ENCODE measurements at places on chromosomes 7 and 10. TPM values are rescaled to one million over a fixed set of nuclear protein-coding genes. Genes with fewer than 3 reads are reported as not detected.

Gene IRF5
- 5.6 TPM for total RNA-seq

Gene PDLIM1
- 161 TPM for total RNA-seq

Gene OR9A2
- total RNA-seq = not detected

Gene RET
- 6.1 TPM for total RNA-seq

Gene NEURL1
- 0.39 TPM for total RNA-seq

Gene FRMPD2
- total RNA-seq = 6.0 TPM

Gene VWA2
- 0.21 TPM for total RNA-seq

Gene MYL10
- not detected for total RNA-seq

Gene SPDYE8
- total RNA-seq = not detected

Gene PRKCQ
- total RNA-seq = 0.34 TPM

- no peak for DNase-seq
These were observed 58.3 kb downstream of the MALSU1 start for GRCh38 chr7:23357190-23358093.

GRCh38 chr10:129653861-129654260 lies 186.8 kb downstream of the MGMT start:
- DNase-seq = no peak

- DNase-seq = no peak
These were observed 6.8 kb downstream of the HSPA14 start for GRCh38 chr10:14844948-14845347.

DNA sequence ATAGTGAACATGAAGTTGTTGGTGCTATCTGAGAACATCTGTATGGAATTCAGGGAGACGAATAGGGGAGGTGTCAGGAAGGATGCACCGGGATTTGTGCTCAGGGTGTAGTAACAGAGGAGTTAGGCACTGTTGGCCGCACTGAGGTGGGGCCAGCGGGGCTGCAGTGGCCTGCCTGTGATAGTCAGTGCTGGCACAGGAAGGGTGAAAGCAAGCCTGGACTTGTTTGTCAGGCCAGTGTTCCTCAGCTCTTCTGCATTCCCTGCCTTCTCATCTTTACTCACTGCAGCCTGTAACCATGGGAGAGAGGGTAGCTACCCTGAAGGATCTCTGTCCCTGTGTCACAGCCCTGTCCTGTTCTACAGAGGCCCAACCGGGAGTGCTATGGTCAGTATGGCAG lies 81.3 kb downstream of the SH2D4B start:
- DNase-seq = no peak

DNA sequence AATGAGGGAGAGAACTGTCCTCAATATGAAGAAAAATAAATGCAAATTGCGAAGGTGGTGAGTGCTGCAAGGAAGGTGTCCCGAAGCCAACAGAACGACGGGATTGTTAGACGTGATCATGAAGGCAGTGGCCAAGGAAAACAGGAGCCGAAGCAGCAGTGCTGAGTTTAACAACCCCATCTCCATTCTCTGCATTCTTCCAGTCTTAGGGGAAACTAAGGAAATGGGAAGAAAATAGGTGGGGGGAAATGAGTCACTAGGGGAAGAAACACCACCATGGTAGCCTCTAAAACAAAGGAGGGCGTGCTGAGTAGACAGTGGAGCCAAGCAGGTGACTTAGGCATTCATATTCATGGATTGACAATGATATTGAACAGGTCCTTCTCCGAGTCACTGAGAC lies 192.2 kb upstream of the AKR1E2 start:
- no peak for DNase-seq

DNA sequence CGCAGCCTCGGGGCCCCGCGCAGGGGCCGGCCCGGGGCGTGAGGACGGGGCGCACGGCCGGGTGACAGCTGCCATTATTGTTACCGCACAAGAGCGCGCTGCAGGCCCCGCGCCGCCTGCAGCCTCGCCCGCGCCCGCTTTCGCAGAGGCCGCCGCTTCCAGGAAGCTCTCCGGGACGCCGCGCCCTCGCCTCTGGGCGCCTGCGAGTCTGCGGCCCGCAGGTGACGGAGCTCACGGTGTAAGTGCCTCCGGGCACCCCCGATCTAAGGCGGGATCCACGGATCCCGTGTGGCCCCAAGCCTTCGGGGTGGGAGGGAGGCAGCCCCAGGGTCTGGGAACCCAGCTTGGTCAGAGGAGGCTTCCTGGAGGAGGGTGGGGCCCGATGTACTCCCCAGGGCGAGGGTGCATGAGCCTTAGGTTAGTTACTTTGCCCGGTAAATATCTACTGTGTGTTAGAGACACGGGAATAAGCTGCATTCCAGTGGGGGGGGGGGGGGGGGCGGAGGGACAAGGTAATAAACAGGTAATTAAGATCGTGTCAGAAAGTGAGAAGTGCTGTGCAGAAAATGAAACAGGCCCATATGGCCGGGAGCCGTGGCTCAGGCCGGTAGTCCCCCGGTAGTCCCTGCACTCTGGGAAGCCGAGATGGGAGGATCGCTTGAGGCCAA lies 638 bp downstream of the IQCE start:
- DNase-seq = no peak

DNA sequence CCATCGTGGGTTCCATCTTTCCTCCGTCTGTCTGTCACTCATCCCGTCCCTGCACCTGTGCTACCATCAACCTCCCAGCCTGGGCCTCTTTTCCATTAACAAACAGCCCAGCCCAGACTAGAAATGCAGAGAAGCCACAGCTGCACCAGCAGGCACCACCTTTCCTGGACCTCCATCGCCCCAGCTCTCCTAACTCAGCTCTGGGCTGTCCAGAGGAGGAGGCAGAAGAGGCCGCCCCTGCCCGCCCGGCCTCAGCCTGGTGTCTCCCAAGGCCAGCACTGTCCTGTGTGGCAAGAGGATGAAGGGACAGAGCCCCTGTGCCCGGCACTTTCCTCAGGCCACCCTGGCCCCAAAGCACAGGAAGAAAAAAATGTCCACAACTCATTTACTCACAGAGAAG lies 225.6 kb downstream of the PTPRN2 start:
- DNase-seq = no peak

DNA sequence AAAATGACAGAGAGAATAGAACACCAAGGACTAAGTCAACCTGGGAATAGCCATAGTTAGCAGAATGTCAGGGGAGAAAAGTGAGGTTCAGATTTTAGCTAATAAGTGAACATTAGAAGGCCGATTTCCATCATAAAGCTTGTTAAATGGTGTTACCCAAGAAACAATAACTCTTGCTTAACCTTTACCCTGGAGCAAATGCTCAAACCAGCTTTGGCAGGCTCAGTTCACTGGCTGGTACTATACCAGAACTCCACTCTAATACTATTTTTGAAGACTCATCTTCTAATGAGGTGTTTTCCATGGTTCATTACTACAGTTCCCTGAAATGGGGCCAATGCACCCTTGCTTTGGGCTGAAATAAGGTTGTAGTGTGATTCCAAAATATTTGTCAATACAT lies 61.3 kb downstream of the RNLS start:
- DNase-seq = no peak

DNA sequence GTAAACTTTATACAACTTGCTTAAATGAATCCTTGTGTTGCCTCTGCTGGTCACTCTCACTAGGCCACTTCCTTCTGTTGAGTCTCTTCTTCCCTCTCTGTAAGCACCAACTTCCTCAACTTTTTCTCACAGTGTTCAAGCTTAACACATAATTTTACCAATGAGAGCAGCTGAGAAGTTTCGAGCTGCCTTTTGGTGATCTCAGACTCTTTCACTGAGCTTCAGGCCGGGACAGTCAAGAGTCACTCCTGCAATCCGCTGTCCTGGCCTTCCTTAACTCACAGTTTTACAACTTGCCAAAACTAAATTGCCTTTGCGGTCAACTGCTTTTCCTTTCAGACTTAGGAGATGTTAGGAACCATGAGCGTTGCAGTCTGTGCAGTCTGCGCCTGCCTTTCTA lies 47.4 kb downstream of the PRPF18 start:
- no peak for DNase-seq

GRCh38 chr7:105493196-105493922 lies 28.7 kb downstream of the PUS7 start:
- DNase-seq = no peak

- no peak for DNase-seq
These were observed 57.7 kb downstream of the SLIT1 start for GRCh38 chr10:97128039-97128492.

- DNase-seq = no peak
These were observed 104.6 kb downstream of the INPP5A start for GRCh38 chr10:132641966-132642731.

GRCh38 chr7:100893318-100893895 lies 2.3 kb downstream of the ACHE start:
- DNase-seq = no peak

DNA sequence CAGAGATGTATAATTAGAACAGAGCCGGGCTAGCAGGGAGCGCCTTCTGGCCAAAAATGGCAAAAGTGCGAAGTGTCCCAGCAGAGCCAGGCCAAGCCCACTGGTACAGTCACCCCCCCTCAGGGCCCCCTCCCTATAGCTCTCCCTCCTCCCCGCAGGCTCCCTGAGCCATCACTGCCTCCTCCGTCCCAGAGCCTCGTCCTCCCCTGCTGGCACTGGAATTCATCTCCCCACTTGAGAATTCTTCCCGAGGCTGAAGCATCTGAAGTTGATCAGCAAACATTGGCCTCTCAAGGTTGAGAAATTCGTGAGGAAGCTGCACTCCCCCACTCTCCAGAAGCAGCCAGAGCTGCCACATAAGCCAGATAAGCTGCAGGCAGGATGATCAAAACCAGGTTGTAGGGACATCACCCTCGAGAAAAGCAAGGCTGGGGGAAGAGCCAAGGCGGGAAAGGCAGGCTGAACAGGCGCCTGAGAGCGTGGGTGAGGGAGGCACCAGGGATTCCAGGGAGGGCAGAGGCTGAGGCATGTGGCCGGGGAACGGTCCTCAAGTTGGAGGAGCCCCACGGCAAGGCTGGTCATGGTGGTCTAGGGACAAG lies 23.4 kb downstream of the CAMK2G start:
- DNase-seq = peak; percentile 52

DNA sequence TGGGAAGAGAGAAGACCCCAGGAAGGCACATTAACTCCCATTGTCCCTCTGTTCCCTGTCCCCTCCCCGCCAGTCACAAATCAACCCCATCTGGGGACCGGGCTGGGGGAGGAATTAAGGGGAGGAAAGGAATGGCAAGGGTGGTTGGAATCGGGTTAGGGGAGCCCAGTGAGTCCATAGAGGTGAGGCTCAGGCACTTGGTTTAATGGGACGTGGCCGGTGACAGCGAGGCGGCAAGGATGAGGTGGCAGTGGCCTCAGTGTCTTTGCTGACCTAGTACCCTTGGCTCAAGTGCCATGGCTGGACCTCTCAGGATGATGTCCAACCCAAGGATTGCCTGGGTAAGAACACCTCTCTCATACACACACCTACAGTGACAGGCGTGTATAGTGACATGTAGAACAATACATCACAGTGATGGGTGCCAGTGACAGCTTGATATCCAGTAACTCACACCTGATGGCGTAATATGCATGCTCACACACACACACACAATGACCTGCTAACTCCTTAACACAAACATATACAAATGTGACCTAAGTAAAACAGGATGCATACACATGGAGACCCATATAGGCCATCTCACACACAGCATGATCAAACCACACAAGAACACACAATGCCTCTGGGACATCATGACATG lies 12.3 kb downstream of the KCNIP2 start:
- DNase-seq = no peak

- DNase-seq = no peak
These were observed 77.6 kb downstream of the VPS41 start for GRCh38 chr7:38831259-38831996.

DNA sequence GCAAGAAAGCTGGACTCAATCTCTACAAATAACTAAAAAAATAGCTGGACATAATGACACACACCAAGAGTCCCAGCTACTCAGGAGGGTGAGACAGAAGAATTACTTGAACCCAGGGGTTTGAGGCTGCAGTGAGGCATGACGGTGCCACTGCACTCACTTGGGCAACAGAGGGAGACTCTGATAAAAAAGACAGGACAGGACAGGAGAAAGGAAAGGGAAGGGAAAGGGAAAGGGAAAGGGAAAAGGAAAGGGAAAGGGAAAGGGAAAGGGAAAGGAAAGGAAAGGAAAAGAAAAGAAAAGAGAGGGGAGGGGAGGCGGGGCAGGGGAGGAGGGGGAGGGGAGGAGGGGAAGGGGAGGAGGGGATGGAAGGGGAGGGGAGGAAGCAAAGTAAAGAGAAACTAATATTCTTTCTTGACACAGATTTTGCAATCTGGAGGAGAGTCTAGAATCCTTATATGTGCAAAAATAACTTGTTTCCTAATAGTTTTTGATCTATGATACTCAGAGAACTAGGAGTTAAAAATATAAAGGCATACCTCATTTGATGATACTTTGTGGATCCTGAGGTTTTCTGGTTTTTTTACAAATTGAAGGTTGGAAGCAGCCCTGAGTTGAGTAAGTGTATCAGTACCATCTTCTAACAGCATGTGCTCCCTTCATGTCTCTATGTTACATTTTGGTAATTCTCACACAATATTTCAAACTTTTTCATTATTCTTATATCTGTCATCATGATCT lies 8.0 kb downstream of the SAR1A start:
- no peak for DNase-seq

DNA sequence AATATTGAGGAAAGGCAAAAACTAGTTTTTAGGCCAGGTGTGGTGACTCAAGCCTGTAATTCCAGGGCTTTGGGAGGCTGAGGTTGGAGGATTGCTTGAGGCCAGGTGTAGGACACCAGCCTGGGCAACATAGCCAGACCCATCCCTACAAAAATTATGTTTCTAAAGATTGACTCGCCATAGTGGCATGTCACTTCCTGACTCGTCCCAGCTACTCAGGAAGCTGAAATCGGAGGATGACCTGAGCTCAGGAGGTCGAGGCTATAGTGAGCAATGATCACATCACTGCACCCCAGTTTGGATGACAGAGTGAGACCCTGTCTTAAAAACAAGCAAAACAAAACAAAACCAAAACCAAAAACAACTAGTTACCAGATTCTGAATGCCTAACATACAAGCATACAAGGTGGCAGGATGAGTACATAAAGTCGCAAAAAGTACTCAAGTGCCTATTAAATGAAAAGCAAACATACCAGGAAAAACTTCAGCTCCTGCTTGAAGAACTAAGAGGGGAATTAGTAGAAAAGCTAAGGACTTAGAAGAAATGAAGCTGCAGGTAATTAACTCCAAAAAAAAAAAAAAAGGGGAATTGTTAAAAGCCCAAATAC lies 14.1 kb downstream of the ZNF398 start:
- DNase-seq = no peak

- DNase-seq = no peak
These were observed 46.5 kb downstream of the FAM171A1 start for GRCh38 chr10:15324611-15325010.

GRCh38 chr10:88330174-88330573 lies 252.9 kb downstream of the RNLS start:
- DNase-seq = no peak

DNA sequence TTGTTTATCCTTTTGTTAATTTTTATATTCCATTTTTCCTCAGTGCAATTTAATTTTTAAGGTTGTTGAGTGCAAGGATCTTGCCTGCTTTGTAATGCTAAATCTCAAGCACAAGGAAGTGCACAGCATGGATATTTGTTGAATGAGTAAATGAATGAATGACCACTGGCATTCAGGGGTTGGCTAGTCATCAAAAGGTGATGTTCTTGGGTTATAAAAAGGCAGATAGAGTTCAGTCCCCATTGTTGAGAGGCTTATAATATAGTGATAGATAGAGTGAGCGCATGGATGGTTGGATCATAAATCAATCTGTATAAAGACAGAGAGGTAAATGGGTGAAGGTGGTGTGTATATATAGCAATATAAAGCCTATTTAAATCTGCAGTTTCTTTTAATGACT lies 193.2 kb upstream of the KLF6 start:
- no peak for DNase-seq
